Cerebellum (tissue), 4 donors: ENCODE measurements at places on chromosomes 12 and 14.

GRCh38 chr14:79357307-79357706 lies 854.0 kb downstream of the DIO2 start:
- no peak for DNase-seq

DNA sequence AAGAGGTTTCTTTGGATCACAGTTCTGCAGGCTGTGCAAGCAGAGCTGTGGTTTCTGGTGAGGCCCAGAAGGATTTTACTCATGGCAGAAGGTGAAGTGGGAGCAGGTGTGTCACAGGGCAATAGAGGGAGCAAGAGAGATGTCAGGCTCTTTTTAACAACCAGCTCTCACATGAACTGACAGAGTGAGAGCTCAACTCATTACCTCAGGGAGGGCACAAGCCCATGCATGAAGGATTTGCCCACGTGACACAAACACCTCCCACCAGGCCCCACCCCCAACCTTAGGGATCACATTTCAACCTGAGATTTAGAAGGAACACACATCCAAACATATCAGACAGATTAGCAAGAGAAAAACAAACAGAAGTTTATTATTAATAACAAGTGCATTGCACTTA lies 470.4 kb downstream of the GALC start:
- DNase-seq, result no peak

DNA sequence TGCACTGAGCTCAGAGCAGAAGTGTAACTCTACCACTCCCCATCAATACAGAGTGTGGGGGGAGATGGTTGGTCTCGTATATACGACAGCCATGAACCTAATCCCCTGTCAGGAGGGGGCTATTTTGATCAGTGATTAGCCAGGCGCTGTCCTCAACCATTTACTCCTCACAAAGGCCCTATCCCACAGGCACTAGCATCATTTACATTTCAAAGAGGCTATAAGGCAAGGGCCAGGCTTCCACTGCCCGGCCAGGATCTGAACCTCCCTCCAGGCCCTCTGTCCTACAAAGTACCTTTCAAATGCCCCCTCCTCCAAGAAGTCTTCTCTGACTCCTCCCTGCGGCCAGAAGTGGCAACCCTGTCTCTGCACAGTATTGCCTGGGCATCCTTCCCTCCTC lies 74.7 kb downstream of the ITPK1 start:
- no peak for DNase-seq

DNA sequence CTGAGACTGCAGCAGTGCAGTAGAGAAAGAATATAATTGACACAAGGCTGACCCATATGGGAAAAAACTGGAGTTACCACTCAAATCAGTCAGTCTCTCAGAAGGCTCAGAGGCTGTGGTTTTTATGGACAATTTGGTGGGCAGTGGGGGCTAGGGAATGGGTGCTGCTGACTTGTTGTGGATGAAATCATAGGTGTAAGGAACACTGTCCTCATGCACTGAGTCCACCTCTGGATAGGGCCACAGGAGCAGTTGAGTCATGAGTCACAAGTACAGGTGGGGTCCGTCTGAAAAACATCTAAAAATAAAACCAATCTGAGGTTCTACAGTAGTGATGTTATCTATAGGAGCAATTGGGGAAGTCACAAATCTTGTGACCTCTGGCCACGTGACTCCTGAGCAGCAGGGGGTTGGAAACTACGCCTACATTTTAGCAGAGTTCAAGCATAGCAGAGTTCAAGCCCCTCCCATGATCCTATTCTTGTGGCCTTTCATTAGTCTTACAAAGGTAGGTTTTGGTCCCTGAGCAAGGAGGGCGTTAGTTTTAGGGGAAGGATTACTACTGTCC lies 18.1 kb upstream of the SGPP1 start:
- DNase-seq, result no peak

DNA sequence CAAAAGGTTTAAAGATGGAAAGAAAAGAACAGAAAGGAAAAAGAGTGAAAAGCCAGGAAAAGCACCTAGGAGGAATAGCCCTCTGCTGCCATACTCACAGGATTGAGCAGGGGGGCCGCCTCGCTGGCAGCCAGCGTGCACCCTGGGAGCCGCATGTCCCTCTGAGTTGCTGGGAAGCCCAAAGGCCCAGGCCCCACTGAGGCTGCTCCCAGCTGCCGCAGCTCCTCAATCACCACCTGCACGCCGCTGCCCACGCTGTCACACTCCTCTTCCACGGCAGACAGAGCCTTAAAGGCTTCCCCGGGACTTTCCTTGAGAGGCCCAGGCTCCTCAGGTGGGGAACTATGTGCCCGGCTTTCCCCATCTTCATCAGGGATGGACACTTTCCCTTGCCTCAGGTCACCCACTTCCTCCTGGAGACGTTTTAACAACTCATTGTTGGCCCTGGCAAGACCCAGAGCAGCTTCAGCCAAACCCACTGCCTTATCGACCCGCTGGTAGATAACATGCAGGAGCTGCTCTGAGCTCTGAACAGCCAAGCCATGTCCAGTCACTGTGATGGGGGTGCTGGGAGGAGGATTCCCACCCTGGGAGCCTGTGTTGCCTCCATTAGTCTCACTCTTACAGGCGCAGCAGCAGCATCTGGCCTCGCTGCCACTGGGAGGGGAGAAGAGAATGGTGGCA lies 11.5 kb downstream of the C14orf93 start:
- no peak for DNase-seq

DNA sequence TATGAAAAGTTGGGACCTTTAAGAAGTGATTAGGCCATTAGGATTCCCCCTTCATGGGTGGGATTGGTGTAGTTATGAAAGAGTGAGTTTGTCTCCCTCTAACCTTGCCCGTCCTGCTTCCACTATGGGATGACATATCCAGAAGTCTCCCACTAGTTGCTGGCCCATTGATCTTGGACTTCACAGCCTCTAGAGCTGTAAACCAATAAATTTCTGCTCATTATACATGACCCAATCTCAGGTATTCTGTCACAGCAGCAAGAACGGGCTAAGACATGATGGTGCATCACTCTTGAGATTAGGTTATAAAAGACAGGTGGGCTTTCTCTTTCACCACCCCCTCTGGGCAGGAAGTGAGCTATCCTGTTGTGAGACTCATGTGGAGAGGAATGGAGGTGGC lies 8.6 kb upstream of the SMOC1 start:
- DNase-seq, result no peak

DNA sequence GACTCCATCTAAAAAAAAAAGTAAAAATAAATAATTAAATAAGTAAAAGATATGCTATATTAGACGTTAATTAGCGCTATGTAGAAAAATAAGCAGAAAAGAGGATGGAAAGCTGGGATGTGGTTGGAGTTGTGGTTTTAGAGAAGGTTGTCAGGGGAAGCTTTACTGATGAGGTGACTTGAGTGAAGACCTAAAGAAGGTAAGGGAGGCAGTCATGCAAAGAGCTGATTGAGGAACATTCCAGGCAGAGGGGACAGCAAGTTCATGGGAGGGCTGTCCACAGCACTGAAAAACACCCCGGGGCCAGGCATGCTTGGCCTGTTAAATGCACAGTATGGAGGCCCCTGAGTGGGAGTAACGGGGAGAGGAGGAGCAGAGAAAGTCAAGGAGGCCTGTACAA lies 15.7 kb downstream of the SMAGP start:
- no peak for DNase-seq

DNA sequence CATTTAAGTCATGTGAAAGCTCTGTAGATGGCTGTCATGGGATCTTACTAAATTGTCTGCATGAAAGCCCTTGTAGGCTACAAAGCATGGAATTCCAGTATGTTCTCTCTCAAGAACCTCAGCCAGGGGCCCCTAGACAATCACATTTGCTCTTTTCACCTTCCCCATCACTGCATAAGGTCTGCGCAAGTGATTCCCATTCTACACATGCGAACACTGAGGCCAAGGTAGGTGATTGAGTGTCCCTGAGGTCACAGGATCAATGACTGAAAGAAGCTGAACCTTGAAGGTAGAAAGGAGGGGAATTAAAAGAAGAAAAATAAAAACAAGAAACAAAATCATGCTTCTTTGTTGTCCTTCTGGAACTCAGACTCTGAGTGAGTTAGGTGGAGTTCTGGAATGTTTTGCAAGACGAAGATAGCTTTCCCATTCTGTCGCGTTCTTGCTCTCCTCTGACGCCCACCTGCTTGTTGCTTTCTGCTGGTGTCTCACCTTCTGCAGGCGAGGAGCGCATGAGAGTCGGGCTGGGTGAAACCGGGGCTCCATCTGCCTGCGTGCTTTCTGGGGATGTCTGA lies 79.9 kb downstream of the SPRING1 start:
- no peak for DNase-seq

- DNase-seq, result no peak
Measured at GRCh38 chr12:73421832-73422231, 1115.8 kb upstream of the ATXN7L3B start.

DNA sequence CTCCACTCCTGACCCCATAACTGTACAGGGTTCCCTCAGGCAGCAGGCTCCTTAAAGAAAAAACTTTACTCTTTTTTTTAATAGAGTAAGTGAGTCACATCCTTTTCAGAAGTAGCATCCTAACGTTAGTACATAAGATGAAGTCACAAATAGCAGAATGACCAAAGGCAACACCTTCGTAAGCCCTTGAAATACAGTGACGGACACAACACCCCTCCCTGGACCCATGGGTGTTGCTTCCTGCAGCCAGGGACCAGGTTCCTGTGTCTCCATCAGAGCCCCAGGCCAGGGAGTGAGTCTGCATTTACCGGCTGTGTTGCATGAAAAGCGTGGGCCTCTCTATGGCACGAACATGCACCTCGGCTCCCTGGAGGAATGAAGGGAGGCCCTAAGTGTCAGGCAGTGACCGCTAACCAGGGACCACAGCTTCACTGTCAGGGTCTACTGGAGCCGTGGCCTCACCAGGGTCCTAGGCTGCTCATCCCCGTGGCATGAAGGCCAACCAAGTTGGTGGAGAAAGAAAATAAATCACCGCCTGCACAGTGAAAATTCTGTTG lies 340.0 kb upstream of the SFSWAP start:
- no peak for DNase-seq

GRCh38 chr12:3885277-3886094 lies 12.3 kb upstream of the PARP11 start:
- DNase-seq, result peak; percentile 26

DNA sequence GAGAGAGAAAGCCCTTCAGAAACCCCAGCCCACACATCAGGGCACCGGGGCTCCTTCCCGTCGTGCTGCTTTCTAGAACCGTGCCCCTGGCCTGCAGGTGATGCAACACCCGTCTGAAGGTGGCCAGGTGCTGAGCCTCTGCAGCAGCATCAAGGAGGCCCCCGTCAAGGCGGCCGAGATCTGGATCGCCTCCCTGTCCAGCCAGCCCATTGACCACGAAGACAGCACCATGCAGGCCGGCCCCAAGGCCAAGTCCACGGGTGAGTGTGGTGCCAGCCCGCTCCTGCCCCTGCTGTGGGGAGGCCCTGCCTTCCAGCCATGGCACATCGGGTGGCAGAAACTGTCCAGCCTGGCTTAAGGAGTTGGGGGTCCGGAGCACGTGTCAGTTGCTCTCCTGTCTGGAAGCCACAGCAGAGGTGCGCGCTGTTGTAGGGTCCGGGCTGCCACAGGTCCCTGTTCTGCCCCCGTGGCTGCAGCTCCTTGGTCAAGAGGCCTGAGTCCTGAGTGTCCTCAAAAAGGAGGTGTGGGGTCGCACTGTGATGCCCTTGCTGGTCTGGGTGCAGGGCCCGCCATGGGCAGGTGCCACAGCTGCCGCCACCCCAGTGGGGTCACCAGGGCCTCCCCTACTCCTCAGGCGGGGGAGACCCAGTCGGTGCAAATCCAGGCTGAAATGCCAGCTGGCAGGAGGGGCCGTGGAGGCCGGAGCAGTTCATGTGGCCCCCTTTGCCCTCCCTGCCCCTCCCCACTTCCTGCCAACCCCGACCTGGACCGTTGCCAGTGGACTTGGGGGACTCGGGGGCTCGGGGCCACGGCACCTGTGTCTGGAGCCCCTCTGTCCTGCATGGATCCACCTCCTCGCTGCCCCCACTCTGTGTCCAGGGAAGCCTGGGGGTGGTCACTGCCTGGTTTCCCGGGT lies 31.0 kb upstream of the TEX22 start:
- DNase-seq, result no peak

- DNase-seq, result no peak
Measured at GRCh38 chr14:81982046-81982445, 448.4 kb upstream of the SEL1L start.

GRCh38 chr14:61575551-61576150 lies 119.7 kb upstream of the HIF1A start:
- no peak for DNase-seq

DNA sequence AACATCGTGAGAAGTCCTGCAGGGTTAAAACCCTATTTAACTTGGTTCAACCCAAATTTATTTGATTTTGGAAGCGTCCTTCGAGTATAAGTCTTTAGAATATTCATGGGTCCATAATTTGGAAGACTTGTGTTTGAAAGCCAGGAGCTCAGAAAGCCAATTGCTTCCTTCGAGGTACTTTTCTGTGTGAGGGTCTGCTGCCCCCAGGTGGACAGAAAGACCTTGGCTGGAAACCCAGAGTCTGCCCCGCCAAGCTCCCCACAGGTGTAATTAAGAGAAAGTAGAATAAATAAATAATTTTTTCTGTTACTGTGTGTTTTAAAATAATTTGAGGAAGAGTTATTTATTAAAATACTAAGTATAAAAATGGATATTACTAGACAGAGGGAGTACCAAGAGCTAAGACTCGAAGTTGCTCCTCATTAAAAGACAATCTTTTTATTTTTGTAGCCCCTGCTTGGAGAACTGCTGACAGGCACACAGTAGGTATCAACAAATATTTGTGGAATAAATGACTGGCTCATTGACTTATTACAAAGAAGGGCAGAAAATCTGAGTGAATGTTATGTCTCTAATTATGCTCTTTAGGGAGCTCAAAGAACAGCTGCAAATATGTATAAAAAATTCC lies 105.8 kb downstream of the PAH start:
- DNase-seq, result peak; percentile 2

GRCh38 chr12:110676171-110676570 lies 12.7 kb downstream of the HVCN1 start:
- no peak for DNase-seq

DNA sequence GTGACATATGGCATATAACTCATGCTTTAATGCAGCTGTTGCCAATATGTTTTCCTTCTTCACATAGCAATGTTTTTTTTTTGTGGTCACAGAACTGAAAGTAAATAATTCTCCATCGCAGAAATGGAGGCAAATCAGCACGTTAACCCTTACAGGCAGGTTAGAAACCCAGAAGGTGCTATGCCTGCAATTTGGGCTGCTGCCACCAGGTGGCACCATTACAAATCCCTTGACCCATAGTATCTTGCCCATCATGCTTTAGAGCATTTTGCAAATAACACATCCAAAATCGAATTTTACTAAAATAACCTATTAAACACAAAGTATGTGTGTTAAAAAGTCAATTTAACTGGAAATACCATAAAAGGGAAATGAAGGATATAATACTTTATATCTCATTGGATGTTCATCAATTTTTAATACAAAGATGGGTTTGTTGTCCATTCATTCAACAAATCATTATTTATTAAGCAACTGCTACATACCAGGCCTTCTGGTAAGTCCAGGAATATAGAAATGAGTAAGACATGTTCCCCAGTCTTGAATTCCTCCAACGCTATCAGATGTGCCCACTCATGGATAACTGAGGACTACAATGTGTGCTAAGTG lies 340.1 kb downstream of the GLT1D1 start:
- no peak for DNase-seq

GRCh38 chr12:13428538-13429265 lies 232.2 kb downstream of the EMP1 start:
- no peak for DNase-seq
